ENCODE measurements at places on chromosomes 13 and 19. TPM values are rescaled to one million over a fixed set of nuclear protein-coding genes. Genes with fewer than 3 reads are reported as not detected.

DNA sequence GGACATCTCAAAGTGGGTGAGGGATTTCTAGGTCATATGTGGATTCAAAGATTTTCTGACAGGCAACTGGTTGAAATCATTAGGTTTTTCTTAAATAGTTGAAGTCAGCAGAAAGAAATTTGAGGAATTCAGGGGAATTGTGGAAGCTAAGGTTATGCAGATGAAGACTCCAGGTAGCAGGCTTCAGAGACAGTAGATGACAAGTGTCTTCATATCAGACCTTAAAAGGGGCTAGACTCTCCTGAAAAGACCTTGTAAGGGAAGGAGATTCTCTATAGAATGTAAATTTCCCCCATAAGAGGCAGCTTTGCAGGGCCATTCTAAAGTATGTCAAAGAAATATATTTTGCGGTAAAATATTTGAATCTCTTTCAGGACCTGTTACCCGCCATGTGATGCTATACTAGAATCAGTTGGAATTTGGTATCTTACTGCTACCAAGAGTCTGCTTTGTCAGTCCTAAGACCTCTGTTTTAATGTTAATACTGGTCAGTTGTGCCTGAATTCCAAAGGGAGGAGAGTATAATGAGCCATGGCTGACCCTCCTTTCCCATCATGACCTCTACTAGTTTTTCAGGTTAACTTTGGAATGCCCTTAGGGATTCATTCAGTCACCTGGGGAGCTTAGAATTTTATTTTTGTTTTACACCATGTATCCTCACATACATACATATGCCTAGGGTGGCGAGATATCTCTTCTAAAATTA lies 1115.5 kb upstream of the SLC10A2 start:
- DNase-seq, result no peak

- DNase-seq, result no peak
Observed at GRCh38 chr13:59547950-59548349, 615.8 kb downstream of the DIAPH3 start.

DNA sequence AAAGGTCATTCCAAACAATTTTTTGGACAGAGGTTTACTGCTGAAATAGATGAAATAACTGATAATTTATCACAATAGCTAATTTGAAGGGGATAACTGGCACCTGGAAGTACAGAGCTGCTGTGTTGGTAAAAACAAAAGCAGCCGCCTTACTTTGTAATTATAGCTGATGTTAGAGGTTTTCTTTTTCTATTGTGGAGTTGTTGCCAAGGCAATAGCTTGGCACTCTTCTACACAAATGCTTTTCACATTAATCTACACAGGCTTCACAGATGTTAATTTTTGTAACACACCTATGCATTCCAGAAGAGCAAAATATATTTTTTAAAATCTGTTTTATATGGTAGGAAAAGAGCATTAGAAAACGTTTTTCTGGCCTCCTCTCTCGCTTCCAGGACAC lies 56.9 kb downstream of the LACC1 start:
- no peak for DNase-seq

DNA sequence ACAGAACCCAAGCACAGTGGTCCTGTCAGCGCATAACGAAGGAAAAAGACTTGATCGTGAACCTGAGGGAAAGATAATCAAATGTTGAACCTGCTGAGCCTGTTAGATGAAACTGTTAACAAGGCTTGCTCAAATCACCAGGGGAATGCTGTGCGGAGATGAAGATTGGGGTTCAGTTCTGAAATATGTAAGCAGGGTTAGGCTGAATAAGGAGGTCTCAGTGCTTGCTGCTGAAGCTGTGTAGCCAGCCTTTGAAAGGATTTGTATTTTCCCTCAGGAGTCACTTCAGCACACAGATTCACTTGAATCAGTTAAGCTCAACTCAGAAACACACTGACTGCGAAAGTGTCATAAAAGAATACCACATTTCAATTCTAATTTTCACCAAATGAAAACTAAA lies 793.5 kb downstream of the OLFM4 start:
- DNase-seq, result no peak

RDH8 gene
- polyA plus RNA-seq, result 0.40 TPM

FLT1 gene
- 33.8 TPM for polyA plus RNA-seq

CLEC11A gene
- polyA plus RNA-seq, result 22.3 TPM
